Astrocyte of the spinal cord (primary cell): ENCODE measurements at places on chromosomes 5 and 9.

DNA sequence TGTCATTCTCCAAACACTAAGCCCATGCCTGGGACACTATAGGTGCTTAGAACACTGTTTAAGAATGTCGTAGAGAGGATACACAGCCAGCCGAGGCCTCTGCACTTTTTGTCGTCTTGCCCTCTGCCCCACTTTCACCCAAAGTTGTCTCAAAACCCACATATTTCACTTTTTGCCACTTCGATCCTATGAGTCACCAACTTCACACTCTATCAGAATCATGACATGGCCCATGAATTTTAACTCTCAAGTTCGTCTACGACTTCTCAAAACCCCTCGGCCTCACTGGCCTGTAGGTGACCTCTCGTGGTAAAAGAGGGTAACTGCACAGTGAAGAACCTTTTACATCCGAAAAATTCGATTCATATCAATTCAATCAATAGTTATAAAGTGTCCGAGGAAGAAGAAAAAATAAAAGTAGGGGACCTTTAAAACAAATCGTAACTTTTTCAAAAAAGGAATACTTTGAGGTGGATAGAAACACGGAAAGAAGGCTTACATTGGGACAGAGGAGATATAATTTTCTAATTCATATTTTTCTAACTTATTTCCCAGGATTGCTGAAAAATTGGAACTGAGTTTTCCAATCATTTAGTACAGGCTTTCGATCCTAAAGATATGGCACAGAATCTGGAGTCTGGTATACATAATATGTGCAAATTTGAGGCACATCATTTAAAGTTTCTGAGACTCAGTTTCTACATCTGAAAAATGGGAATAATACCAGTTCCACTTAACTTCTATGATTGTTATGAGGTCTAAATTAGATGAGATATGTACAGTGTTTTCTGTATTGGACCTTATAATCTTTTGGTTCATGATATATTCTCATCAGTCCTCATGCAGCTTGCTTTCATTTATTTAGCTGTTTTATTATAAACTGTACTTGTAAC is 122.6 kb downstream of the APBA1 start:
- DNase-seq: peak; percentile 57

GRCh38 chr9:4299005-4299795 is 668 bp downstream of the GLIS3 start:
- peak; percentile 63 for DNase-seq

DNA sequence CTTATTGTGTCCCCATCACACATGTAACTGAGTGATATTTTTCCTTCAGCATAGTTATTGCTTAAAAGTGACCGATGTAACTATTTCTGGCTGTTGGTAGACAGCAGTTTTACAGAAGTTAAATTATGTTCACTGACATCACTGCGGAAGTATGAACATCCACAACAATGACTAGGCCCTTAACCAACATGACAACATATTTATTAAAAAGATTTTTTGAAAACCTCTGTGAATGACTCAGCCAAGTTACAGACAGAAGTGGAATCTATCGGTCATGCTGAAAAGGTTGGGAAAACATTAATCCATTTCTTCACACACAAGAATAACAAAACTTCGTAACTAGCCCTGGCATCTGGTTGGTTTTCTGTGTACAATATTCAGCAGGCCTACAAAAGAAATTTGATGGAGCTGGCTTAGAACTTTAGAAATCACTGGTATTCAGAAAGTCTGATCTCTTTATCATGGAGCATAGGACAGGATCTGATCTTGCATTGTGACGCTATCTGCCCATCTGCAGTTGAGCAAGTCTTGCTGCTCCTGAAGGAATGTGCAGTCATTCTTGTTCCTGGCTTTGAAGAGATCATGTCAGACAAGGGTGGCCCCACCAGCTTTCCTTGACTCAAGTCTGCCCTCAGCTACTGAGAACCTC is 6.5 kb downstream of the GLIS3 start:
- DNase-seq: peak; percentile 97

DNA sequence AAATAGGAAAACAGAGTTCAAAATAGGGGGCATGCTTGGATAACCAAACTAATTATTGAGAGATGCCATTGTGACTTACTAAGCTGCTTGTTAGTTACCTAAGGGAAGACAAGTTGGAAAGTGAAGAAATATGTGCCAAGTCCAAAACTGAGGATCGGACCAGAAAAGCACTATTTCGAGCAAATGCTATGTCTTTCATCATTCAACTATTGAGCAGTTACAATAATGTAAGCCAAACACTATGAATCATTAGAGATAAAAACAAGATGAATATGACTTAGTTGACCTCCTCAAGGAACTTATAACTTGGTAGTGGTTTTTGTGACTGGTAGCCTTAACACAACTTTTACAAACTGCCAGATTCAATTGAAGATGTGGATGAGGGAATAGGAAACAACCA is 240.6 kb upstream of the MPDZ start:
- DNase-seq: no peak

DNA sequence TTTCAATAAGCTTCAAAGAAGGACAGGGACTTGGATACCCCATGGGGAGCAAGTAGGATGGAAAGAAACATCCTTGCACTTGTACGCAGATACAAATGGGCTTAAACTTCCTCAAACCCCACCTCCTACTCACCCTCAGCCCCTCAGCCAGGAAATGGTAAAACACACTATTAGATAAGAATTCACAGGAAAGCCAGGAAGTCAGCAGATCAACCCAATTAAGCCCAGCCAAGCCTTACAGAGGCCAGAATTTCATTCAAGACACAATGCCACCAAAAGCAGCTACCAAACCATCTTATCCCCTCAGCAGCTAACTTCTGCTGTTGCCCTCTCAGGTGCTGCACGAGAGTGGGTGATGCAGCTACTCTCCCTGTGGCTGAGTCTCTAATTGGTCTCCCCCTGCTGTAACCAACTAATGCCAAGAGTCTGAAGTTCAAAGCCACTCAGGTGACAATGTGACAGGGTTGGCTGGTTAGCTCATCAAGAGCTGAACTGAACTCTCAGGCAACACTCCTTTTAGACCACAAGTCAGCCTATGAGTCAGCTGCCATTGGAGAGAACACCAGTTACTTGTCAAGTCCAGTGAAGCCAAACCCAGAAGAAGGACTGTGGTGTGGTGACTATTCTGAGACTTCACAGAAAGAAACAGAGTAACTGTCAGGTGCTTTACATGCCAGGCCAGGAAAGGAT is 201.9 kb downstream of the ZNF608 start:
- DNase-seq: peak; percentile 25

- DNase-seq: peak; percentile 95
Observed at GRCh38 chr9:86405926-86406325, 51.7 kb upstream of the TUT7 start.

DNA sequence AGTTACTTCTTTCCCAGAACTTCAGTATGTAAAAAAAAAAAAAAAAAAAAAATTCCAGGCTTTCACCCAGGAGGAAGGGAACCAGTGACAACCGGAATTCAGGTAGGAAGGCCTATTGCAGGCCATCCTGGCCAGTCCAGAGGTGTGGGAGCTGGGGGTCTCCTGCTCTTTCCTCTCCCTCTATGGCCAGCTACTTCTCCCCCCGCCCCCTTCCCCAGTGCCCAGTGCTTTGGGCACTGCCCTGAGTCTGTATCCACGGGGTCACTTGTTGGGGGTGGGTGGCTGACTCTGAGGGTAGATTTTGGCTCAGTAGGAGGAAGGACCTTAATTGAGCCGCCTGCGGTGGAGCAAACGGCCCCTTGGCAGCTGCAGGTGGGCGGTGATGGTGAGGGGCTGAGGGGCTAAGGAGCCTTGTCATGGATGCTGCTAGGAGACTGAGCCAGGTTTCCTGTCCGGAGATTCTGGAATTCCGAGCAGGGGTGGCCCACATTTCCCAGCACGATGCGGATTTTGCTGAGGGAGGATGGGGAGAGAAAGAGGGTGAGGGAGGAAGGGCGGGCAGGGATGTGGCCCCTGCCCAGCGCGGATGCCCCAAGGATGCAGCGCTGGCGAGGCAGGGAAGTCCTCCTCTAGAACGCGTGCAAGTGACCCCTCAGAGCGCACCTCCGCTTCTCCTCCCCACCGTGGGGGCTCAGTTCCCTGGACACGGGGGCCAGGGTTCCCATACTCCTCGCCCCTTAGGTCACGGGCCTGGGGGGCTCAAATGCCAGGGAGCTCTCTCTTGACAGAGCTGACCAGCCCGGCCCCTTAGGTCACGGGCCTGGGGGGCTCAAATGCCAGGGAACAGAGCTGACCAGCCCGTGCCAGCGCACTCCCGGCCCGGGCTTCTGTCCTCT is 1.2 kb upstream of the PHF2 start:
- no peak for DNase-seq

DNA sequence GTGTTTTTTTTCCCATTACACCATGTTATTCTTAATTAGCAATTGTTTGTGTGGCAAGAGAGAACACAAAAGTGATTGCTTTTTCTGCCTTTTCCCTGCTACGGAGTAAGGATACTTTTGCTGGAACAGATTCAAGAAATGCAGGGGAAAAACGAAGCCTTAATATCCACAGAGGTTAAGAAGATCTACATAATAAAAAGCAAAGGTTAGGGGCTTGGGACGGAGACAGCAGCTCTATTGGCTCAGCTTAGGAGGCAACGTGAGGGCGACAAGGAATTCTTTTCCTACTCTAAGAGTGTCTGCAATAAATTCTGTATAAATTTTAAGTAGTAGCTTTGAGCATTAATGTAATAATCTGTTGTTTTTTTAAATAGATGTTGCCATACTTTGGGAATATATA is 693.3 kb downstream of the DTWD2 start:
- no peak for DNase-seq

DNA sequence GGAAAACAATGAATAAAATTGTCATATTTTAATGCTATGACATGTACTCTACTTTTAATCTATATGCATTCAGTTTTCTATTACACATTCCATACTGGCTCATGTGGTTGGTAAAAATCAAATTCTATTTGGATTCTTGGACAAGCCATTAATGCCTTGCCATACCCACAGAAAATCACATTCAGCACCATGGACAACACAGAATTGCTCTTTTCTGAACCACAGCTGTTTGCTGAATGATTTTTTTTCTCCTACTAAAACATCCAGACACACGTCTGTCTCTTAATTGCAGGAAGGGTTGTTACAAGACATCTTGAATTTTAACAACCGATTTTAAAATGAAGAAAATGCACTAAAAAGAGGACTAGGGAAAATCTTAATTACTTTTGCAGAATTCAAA is 675.6 kb downstream of the BRINP1 start:
- no peak for DNase-seq

GRCh38 chr5:39543335-39543734 is 118.6 kb upstream of the DAB2 start:
- peak; percentile 23 for DNase-seq

GRCh38 chr9:120891245-120891883 is 14.4 kb upstream of the PHF19 start:
- DNase-seq: no peak

- DNase-seq: peak; percentile 64
Observed at GRCh38 chr5:90888511-90889324, 330.1 kb downstream of the ADGRV1 start.

- no peak for DNase-seq
Observed at GRCh38 chr9:75775966-75776691, 114.3 kb upstream of the PCSK5 start.

DNA sequence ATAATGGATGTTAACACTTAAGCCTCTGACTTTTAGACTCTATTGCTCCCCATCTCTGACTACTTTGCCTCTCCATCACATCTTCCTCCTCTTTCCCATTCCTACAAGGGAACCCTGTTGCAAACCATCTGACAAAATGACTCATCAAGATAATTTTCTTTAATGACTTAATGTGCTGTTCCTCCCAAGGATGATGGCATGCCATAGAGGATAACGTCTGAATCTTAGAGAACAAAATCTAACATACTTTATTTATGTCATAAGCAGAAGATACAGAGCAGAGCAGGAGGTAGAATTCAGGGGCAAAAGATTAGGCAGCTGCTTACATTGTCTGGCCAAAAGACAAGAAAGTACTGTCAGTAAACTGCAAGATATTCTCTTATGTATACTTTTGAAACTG is 76.8 kb downstream of the FGF10 start:
- DNase-seq: no peak

DNA sequence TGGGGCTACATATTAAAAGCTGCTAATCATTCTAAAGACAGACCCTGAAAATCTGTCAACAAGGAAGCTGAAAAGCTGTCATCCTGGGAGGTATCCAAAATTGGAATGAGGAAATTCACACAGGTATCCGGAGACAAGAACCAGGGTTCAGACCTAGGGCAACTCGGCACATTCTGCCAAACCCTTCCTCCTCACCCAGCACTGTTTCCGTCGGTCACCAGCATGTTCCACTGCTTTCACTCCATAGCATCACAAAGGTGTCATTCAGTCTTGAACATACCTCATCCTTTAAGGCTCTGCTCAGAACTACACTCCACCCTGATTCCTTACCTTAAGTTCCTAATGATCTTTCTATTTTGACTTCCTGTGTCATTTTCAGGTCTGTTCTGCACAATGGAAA is 153.1 kb upstream of the RASA1 start:
- no peak for DNase-seq

DNA sequence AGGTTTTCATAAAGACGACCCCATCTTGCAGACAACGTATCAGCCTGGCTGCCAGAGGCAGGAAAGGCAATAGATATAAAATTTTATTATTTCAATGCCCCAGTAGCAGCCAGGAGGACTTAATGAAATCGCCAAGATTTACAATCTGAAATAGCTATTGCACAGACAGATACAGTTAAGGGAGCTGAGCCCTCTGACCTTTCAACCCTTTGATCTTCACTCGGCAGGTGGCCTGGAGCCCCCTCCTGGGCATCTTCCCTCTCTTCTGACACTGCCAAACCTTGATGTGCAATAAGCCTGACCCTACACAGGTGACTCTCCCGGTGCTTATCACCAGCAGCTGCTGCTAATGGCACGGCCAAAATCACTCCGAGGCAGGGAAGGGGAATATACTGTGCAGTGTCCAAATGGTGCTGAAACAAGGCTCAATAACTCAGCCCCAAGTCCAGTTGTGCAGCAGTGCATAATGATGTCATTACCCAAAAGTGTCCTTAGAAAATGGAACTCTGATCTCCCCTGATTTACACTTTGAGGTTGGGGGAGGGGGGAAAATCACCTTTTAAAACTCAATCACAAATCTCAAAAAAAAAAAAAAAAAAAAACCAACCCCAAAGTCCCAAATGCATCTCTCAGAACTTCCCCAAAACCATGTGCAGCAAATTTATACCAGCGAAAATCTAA is 242.0 kb downstream of the CRB2 start:
- DNase-seq: no peak

GRCh38 chr9:116951588-116952435 is 264.7 kb downstream of the TRIM32 start:
- DNase-seq: peak; percentile 82

- no peak for DNase-seq
Observed at GRCh38 chr9:86735772-86736458, 211.4 kb downstream of the GAS1 start.

- DNase-seq: no peak
Observed at GRCh38 chr5:122465994-122466393, 154.0 kb downstream of the SNCAIP start.

DNA sequence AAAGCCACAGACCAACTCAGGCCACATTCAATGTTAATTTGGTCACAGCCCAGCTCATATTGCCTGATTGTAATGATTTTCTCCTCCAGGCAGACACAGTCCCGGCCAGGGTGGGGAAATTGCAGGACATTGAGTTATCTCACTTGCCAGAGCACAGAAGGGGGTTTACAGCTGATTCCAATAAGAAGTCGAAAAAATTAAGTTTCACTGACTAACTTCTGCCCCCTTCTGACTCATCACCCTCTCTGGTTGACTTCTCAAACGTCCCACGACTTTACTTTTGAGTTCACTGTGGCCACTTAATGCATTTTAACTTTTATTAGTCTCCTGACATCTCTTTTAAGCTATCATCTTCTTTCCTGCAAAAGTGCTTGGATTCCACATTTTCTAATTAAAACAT is 321.4 kb upstream of the WWC1 start:
- peak; percentile 44 for DNase-seq
